ENCODE measurements at places on chromosomes 12 and 14.

GRCh38 chr12:50074936-50075807, 10.0 kb upstream of the SMARCD1 start:
- DNase-seq = peak; percentile 86

- DNase-seq = no peak
Measured at GRCh38 chr12:20376984-20377383, 8.6 kb downstream of the PDE3A start.

GRCh38 chr12:78571953-78572352, 292.6 kb upstream of the SYT1 start:
- no peak for DNase-seq

DNA sequence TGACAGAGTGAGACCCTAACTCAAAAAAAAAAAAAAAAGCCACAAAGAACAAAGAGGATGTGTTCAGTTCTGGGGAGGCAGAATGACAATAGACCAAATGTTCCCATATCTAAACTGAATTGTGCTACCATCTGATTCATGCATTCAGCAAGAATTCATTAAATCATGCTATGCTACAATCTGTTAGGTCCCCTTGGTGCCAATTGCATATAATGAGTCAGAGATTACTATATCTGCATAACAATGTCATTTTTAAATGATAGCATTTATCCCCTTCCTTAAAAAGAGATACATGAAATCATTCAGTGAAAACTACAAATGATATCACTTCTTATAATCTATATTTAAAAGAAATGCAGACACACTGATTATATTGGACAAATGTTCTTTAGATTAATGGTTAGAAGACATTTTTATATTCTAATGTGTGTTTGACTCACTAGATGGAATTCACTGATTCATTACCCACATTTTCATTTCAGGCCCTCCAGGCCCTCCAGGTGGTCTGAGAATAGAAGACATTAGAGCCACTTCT, 207.6 kb upstream of the PDZRN4 start:
- no peak for DNase-seq

- no peak for DNase-seq
Measured at GRCh38 chr12:46722394-46723185, 103.2 kb downstream of the SLC38A4 start.

DNA sequence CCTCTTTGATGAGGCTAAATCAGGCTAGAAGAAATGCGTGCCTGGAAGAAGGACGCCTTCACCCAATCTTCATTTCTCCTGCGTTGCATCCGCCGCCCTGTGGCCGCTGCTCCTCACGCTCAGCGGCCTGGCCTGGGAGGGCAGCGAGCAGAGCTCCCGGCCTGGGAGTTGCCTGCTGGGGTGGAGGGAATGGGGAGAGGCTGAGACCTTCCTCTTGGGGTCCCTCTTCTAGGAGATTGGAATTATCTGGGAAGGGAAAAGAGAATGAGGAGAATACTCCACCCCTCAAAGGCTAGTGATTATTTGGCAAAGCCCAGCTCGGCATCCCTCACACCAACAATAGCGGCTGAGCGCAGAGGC, 2.4 kb upstream of the HOXC12 start:
- no peak for DNase-seq

DNA sequence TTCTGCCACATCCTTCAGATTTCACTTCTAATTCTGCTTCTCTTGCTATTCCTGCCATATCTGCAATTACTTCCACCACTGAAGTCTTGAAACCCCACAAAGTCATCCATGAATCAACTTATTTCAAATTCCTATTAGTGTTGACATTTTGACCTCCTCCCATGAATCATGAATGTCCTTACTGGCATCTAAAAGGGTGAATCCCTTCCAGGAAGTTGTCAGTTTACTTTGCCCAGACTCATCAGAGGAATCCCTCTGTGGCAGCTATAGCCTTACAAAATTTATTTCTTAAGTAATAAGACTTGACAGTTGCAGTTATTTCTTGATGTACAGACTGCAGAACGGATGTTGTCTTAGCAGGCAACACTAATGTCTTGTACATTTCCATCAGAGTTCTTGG, 162.9 kb downstream of the PCNX1 start:
- no peak for DNase-seq

- DNase-seq = no peak
Measured at GRCh38 chr12:120960657-120961056, 17.7 kb upstream of the HNF1A start.

DNA sequence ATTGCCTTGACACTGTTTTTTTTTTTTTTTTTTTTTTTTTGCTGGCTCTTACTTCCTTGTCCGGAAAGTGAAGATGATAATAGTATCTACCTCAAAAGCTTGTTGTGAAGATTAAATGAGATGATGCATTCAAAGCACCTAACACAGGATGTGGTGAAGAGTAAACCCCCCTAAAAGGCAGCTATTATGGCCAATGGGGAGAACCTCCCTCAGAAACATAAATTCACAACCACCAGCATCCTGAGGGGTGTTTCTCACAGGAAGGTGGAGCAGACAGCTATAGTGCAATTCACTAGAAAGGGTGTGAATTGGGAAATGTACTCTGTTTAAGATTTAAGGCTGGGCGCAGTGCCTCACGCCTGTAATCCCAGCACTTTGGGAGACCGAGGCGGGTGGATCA, 85.4 kb upstream of the CRY1 start:
- no peak for DNase-seq

DNA sequence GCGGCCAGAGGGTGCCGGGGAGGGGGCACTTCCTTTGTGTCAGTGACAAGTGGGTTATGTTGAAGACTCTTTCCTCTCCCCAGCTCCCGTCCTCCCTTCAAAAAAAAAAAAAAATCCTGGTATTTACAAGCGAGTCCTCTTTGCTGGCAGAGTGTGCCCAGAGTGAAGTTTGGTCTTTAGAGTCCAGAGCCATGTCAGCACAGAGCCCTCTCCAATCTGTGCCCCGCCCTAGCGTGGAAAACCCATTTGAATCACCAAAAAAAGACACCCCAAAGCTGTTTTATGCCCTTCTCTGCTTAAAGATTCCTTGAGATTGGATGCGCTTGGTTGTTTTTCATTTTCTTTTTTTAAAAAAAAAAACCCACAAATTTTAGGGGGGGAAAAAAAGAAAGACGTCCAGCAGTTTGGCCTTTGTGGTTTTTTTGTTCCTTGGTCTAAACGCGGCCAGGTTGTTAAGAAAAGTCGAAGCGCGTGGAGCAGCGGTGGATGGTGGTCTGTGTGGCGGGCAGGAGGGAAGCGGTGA, 3.3 kb downstream of the NKX2-1 start:
- no peak for DNase-seq

GRCh38 chr14:51668870-51669269, 17.2 kb downstream of the FRMD6 start:
- no peak for DNase-seq

DNA sequence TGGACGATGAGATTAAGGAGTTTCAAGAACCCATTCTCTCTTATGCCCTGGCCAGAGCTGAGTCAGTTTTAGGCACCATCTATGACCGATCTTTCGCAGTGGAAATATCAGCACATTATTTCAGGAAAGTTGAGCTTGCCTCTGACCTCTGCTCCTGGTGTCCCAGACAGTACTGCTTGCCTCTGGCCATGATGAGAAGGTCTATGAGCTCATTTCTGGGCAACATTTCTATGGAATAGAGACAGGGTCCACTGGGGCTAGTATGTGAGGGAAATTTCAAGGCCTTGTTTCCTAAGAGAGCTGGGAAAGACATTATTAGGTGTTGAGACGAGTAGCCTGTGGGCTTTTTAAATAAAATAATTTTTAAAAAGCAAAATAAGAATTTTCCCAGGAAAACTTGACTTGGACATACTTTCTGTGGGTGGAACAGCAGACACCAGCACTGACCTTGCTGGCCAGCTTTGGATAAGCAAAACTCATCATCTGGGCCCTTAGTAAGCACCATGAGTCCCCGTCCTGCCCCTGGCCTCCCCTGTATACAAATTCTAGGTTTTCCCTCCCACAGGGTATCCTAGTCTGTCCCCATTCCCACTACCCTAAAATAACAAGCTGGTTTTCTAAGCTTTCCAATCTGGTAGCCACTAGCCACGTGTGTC, 43.4 kb downstream of the DIO2 start:
- DNase-seq = no peak

- DNase-seq = no peak
Measured at GRCh38 chr12:117738233-117738632, 230.6 kb downstream of the KSR2 start.

GRCh38 chr14:36773558-36773957, 111.9 kb downstream of the PAX9 start:
- no peak for DNase-seq

All from dorsolateral prefrontal cortex (tissue), 122 donors.